ENCODE measurements at places on chromosomes 3 and 15. TPM values are rescaled to one million over a fixed set of nuclear protein-coding genes. Genes with fewer than 3 reads are reported as not detected.

GRCh38 chr15:99413955-99414754 is 151.6 kb upstream of the MEF2A start:
- DNase-seq, result no peak

DNA sequence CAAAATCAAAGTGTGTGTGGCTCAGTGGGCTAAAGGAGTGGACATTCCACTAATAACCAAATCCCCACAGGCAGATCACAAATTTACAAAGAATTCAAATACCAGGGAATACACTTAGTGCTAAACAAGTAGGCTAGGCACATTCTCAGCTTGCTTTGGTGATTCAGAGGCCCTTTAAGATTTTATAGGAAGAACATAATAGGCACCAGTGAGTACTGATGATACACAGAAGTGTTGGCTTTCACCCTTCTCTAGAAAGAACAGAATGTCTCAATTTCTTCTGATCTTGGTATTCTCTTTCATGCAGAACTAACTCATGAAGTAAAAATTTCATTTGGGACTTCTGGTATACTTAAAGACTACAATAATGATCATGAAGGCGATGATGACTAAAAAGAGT is 55.0 kb downstream of the POLR2M start:
- no peak for DNase-seq

DNA sequence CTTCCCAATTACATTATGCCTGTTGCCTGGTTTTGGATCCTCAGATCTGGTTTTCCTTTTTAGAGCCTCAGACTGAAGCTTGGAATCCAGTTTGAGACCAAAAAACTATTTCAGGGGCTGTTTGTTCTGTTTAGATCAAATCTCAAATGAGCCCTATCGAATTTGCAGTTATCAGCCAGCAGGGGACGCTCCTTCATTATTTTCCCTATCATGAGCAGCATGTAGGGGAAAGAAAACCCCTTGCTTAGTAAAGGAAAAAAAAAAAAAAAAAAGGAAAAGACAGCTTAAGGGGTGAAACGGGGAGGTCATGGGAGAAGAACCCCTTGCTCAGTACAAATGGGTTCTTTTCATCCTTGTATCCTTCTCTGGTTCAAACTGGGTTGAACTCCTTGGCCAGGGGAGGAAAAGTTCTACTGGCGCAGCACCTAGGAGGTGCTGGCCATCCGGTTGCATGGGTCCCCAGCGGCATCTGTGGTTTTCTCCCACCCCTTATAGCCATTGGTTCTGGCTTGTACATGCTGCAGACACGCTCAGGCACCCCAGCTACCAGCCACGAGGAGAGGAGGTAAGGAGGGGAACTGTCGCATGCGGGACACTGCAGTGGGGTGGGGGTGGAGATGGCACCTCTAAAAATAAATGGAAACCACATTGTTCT is 1375.1 kb upstream of the ALCAM start:
- no peak for DNase-seq

- no peak for DNase-seq
Observed at GRCh38 chr3:10978956-10979355, 13.6 kb upstream of the SLC6A1 start.

GRCh38 chr3:174784206-174784934 is 74.8 kb upstream of the NAALADL2 start:
- DNase-seq, result no peak

Gene UTS2B
- not detected for total RNA-seq

Measured in CD8-positive, alpha-beta memory T cell (primary cell).